ENCODE measurements at places on chromosomes 3 and 15.
A peak's percentile ranks its signal among the peaks of the same experiment; 100 is the strongest.

GRCh38 chr3:50594253-50594785, 17.3 kb downstream of the CISH start:
- DNase-seq = no peak

DNA sequence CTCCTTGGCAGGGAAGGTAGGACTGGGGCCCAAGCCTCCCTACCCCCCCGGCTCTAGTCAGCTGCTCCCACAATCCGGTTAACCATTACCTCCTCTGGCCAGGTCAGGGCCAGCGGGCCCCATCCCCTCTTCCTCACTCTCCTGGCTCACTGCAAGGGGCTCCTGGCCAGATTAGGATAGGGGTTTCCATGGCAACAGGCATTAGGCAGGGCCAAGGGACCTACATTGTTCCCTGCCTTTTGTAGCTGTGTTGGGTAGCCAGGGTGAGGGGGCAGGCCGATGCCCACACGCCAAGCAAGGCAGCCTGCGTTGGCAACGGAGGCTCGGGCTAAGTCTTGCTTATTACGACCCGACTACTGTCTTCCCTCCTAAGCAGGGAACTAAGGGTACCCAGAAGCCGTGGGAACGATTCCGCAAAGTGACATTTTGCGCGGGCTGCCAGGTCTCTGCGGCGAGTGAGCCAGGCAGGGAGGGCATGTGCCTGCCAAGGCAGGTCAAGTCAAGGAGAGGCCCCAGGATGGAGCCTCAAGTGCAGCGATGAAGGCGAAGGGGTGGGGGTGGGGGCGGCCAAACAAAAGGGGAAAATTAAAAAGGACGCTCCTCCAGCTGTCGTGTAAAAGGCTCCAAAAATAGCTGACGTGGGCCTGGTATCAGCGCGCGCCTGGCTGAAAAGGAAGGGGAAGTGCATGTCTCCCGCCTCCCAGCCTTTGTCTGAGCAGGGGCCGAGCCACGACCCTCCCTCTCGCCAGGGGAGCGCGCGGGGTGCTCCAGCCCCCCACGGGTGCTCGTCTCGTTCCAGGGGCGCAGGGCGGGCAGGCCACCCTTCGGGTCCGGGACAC, 919 bp downstream of the IDH2 start:
- no peak for DNase-seq

GRCh38 chr3:21256932-21257331, 494.1 kb downstream of the ZNF385D start:
- DNase-seq = no peak

DNA sequence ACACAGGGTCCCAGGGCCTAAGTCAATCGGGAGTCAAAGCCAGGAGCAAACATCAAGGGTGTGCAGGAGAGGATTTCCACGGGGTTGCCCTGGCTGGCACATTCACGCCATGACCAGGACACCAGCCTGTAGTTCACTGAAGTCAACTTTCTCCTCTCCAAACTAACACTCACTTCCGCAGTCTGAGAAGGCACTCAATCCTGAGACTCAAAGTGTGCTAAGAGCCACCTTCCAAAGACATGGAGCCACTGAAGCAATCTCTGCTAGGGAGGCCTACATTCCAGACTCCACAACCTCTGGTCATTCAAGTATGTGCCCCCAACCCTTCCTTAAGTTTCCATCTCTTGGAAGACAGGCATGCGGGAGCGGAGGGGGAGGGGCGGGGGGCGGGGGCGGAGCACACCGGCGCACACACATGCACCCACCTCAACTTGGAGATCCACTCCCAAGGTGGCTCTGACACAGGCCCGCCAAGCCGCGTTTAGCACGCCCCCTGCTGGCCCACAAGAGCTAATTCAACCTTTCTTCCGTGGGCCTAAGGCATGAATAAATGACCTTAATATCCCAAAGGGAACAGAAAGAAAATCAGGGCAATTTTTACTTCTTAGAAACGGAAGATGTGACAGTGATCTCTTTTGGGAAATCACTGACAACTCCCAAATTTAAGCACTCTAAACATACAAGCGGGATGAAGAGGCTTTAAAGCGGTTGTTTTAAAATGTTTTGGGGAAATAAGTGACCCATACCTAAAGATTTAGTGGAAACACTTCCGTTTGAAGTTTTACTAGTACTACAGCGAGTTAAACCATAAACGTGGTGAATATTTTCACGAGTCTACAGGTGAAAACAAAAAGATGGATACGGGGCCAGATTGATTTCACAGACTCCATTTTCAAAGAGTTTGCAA, 162.5 kb upstream of the CHRNA7 start:
- DNase-seq = peak; percentile 12

- no peak for DNase-seq
These were observed at the start of gene TRIM69 for GRCh38 chr15:44736181-44736765. Gene TRIM69, plus strand, starts transcription at chr15:44736528. Its CDS starts 177 bp downstream, at chr15:44736705.

- DNase-seq = no peak
These were observed 44.0 kb downstream of the ZBTB38 start for GRCh38 chr3:141412087-141412935.

DNA sequence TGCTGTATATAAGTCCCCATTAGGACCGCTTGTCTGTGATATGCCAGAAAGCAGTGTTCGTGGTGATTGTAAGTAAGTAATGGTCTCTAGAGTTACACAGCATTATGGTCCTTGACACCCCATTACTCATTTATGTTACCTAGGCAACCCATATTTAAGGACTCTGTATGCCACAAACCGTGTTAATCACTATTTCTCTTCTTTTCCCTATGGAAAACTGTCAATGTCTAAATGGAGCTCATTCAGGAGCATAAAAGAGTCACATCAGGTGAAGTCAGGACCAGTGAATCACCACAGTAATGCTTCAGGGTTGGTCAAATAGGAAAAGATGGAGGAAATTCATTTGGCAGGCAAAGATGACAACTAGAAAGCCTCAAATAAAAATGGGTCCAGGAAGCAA, 146.6 kb upstream of the PEX5L start:
- no peak for DNase-seq

DNA sequence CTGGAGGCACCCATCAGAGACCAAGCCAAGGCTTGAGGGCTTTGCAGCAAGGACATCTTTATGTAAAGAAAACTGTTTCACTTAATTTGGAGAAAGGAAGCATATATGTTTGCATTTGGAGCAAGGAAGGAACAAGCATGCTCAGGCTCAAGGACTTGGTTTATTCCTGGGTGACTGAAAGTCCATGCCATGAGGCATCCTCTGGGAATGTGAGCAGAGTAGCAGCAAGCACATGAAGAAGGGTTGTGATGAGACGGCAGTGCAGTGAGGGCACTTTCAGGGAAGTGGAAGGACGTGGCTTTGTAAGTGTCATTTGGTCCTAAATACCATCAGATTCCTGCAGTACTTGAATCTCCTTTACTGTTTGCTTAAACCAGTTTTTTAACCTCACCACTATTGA, 26.8 kb downstream of the POLG start:
- no peak for DNase-seq

DNA sequence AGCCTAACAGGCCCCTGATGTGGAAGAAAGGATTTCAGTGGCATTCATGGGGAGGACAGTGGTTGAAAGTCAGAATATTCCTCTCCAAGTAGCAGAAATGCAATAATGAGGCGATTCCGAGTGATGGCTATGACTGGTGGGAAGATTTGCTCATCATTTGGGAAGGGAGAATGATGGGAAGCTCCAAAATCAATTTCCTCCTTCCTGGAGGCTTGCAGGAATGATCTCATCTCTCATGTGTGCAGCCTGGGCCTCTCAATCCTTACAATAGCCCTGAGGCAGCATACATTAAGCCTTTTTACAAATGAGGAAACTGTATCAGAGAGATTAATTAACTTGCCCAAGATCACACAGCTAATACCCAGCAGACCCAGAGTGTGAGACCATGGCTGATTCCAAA, 58.7 kb downstream of the BOC start:
- DNase-seq = no peak

GRCh38 chr3:81581966-81582599, 179.4 kb downstream of the GBE1 start:
- no peak for DNase-seq

DNA sequence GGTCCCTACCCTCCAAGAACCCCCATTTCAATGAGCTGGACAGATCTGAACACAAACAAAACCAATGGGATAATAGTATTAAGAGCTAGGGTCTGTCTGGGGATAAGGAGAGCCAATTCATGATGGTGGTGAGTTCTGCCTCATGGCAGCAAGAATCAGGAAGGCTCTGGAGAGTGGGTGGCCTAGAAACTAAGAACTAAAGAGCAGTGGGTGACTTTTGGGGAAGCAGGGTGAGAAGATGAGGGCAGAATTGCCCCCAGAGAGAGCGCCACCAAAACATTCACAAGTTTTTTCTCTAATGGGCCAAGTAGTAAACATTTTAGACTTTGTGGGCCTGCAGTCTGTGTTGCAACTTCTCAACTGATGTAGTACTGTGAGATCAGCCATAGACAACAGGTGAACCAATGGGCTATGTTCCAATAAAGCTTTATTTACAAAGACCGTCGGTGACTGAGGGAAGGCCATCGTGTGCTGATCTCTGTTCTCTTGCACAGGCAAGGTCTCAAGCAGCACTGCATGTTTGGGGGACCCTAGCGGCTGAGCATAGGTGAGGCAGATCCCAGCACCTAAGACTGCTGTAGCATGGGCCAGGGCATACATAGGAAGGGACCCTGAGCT, 225.5 kb upstream of the ST8SIA2 start:
- no peak for DNase-seq

GRCh38 chr3:184491011-184491576, 70.5 kb upstream of the EPHB3 start:
- no peak for DNase-seq

GRCh38 chr3:116083683-116084082, 361.6 kb downstream of the LSAMP start:
- DNase-seq = no peak

GRCh38 chr3:12462159-12462947, 21.9 kb upstream of the TSEN2 start:
- no peak for DNase-seq

DNA sequence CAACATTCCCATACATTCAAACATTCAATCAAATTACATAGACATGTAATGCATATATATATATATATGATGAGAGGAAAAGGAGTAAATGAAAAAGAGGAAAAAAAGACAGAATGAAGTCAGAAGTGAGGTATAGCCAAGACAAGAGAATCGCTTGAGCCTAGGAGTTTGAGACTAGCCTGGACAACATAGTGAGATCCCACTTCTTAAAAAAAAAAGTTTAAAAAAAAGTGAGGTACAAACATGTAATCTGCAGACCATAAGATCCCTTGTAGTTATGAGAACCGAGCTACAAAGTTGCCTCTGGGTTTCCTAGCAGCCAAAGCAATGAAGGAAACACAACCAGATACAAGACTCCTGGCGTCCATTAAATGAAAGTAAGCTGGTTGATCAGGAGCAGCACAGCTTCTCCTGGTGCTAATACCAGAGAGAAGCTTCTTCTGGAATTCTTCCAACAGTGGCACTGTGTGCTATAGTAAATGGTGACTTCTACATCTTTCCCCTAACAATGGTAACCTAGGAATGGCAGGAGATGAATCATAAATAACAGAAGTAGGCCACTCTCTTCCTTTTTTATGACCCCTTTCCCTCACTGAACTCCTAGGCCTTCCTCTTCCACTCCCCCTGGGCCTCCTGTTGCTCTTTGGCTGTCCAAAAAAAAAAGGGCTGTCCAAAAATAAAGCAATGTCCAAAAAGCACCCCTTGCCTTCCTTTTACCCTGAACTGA, 3.5 kb downstream of the KCNMB3 start:
- no peak for DNase-seq

DNA sequence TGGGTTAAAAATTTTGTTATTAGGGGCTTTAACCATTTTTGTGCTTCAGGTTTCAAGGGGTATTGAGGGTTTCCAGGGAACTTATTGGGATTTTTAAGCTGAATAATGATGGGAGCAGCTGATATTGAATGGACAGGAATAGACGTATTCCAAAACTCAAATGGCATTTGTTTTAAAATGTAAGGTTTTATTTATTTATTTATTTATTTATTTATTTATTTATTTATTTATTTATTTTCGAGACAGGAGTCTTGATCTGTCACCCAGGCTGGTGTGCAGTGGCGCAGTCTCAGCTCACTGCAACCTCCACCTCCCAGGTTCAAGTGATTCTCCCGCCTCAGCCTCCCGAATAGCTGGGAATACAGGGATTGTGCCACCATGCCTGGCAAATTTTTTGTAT, 22.2 kb upstream of the SENP7 start:
- DNase-seq = no peak

- DNase-seq = no peak
These were observed 3.6 kb upstream of the KBTBD12 start for GRCh38 chr3:127911421-127911931.

DNA sequence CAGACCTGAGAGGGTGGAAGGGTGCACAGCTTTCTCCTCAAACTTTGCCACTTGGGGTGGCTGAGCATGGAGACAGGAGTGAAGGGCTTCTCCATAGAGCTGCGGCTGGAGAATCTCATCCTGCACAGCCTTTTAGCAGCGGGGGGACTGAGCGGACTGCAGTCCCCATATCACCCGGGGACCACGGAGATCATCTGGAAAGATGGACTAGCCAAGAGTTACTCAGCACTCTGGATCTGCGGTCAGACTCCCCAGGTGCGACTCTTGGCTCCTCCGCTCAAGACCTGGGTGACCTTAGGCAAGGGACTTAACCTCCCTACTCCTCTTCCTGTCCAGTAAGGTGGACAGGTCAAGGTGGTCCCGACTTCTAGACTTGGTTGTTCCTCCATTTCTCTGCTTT, 125.8 kb upstream of the MEF2A start:
- DNase-seq = no peak

- no peak for DNase-seq
These were observed 24.6 kb downstream of the TRA2B start for GRCh38 chr3:185912929-185913901.

DNA sequence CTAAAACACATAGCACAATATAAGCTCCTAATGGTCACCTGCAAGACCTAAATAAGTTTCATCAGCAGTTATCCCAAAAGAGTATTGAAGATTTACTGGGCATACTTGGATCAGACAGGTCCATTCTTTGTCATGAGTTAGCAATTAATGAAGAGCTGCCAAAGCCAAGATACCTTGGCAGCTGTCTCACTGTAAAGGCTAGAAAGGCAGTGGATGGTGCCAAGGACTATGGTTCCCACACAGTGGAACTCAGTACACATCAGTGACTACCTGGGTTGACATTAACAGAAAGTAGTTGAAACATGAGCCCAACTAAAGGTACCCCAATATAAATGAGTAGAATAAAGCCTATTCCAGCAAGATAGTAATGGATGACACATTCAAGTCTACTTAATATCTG, 41.1 kb upstream of the TMCO5A start:
- no peak for DNase-seq

GRCh38 chr3:116947148-116947547, 237.6 kb downstream of the TUSC7 start:
- no peak for DNase-seq

- peak; percentile 20 for DNase-seq
These were observed 1.6 kb upstream of the SIN3A start for GRCh38 chr15:75452865-75453702.

- DNase-seq = no peak
These were observed 328.3 kb downstream of the OXSM start for GRCh38 chr3:26118165-26118564.

GRCh38 chr3:1462856-1463450, 370.1 kb downstream of the CNTN6 start:
- DNase-seq = no peak

Data from stimulated activated CD8-positive, alpha-beta memory T cell treated with anti-CD3 and anti-CD28 coated beads, Interleukin-15, amount 100 ng/mL, for 1 hour (primary cell).